ENCODE measurements at places on chromosomes 7 and 10.

- DNase-seq = no peak
Observed at GRCh38 chr10:78211561-78212051, 177.9 kb downstream of the RPS24 start.

DNA sequence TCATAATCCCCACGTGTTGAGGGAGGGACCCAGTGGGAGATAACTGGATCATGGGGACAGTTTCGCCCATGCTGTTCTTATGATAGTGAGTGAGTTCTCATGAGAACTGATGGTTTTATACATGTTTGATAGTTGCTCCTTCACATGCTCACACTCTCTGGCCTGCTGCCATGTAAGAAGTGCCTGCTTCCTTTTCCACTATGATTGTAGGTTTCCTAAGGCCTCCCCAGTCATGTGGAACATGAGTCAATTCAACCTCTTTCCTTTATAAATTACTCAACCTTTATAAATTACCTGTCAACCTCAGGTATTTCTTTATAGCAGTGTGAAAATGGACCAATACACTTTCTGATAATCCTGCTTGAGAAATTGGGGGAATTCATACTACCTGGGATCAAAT is 80.2 kb downstream of the ZNF37A start:
- no peak for DNase-seq

DNA sequence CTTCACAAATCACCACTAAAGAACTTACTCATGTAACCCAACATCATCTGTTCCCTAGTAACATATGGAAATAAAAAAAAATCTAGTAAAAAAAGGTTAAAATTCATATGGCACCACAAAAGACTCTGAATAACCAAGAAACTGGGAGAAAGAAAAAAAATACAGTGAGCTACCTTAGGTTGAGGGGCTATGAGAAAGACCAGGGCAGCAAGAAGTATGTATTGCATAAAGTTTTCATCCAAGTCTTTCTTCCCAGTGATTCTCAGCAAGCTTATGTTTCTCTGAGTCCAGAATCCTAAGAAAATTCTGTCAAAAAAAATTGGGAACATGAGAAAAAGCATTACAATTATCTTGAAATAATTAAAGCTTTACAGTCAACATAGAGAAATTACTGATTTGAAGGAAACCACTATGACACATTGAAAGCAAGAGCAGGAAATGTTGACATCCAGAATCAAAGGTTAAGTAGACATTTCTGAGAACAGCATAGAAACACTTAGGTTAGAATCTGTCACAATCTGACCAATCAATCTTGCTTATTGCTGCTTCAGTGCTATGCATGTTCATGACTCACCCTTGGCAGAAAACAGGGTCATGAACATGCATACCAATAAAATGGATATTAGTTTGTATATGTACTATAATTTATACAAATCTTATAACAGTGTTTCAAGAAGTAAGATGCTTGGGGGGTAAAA is 494.0 kb upstream of the POT1 start:
- no peak for DNase-seq

- no peak for DNase-seq
Observed at GRCh38 chr7:25356534-25357151, 128.4 kb upstream of the NPVF start.

- DNase-seq = no peak
Observed at GRCh38 chr10:79056736-79057391, 11.9 kb upstream of the ZMIZ1 start.

- DNase-seq = no peak
Observed at GRCh38 chr7:105851064-105851463, 25.3 kb downstream of the ATXN7L1 start.

- DNase-seq = no peak
Observed at GRCh38 chr10:59577984-59578383, 131.7 kb downstream of the SLC16A9 start.

GRCh38 chr7:127380479-127380878 is 12.0 kb downstream of the ZNF800 start:
- no peak for DNase-seq

All from stimulated activated CD8-positive, alpha-beta memory T cell treated with anti-CD3 and anti-CD28 coated beads, Interleukin-7, amount 100 ng/mL, for 4 hours (primary cell).